ENCODE measurements at places on chromosomes 13 and 19.
A peak's percentile ranks its signal among the peaks of the same experiment; 100 is the strongest.

- DNase-seq: peak; percentile 70
These were observed 816.9 kb upstream of the SLC10A2 start for GRCh38 chr13:103883164-103883563.

DNA sequence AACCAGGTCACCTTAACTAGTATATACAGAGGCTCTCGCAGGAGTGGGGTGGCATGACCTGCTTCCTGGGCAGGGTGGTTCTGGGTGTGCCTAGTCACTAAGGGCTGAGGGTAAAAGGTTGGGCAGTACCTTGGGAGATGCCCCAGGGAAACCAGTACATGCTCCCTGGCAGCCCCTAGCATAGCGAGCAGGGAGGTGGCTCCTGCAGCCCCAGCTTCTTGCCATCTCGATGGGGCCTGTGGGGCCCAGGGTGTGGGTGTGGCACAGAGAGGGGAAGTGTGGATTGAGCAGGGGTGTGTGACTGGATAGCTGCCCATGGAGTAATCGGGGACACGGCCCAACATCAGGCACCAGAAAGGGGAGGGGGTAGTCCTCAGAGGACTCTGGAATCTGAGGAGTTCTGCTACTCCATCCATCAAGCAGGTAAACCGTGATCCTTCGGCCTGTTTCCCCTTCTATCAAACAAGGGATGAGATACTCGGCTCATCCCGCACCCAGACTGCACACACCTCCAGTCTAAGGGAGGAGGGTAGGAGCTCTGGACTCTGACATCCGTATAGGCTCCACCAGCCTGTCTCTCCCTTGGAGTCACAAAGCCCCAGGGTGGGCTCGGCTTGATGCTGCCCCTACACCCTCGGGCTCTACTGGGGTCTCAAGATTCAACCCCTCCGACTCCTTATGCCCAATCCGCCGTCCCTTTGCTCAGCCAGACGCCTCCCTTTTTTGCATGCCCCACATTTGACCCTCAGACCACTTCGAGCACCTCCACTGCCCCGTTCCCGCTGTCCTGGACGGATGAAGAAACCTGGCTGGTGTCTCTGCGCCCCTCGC lies 1.1 kb downstream of the ZBTB45 start:
- no peak for DNase-seq

- DNase-seq: peak; percentile 30
These were observed 16.4 kb downstream of the F10 start for GRCh38 chr13:113138792-113139551.

DNA sequence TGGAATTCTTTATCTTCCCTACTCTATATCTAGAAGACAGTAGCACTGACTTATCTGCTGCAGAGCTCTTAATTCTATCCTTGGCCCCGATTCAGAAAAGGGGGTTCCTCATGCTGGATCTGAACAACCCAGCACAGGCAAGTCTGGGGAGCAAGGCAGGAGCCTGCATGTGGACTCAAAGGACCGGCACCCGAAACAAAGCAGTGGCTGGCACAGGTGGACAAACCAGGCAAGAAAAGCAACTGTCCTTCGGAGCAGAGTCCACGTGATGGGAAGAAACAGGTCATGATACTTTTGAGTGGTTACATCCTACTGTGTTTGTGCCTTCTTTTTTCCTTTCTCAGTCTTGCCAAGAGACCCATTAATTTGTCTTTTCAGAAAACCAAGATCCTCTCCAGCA lies 38.3 kb downstream of the GPR42 start:
- DNase-seq: no peak

- no peak for DNase-seq
These were observed 182.4 kb downstream of the GPC6 start for GRCh38 chr13:93409001-93409400.

DNA sequence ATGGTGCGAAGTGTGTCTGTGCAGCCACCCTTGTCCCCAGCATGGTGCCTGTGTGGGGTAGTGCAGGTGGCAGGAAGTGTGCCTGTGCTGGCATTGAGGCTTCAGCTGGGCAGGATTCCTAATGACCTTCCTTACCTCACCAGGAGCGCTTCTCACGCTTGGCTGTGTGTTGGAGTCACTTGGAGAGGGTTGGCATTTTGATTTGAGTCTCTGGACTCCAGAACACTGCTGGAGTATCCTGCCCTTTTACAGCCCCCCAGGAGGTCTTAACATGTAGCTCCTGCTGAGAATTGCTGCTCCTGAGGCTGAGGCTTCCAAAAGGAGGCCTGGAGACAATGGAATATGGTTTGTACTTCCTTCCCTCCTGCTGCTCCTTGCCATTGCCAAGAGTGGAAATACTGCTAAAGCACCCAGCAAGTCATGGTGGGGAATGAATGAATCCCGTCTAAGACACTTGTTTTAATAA lies 87.1 kb downstream of the ARHGEF7 start:
- DNase-seq: no peak

DNA sequence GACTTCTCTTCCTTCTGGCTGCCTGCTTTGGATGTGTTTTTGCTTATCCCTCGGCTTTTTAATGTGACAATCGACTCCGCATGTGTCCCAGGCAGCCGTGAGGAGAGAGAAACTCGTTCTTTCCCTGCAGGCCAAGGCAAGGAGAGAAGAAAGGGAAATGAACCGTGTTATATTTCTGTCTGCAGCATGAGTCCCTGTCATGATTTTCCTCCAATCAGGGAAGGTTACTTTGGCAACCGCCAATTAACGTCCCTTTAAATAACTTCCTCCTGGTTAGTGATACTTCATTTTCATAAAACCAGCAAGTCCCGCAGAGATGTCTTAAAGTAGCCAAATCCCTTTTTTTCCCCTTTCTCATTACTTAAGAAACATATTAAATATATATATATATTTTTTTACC lies 42.6 kb downstream of the RFC3 start:
- no peak for DNase-seq

DNA sequence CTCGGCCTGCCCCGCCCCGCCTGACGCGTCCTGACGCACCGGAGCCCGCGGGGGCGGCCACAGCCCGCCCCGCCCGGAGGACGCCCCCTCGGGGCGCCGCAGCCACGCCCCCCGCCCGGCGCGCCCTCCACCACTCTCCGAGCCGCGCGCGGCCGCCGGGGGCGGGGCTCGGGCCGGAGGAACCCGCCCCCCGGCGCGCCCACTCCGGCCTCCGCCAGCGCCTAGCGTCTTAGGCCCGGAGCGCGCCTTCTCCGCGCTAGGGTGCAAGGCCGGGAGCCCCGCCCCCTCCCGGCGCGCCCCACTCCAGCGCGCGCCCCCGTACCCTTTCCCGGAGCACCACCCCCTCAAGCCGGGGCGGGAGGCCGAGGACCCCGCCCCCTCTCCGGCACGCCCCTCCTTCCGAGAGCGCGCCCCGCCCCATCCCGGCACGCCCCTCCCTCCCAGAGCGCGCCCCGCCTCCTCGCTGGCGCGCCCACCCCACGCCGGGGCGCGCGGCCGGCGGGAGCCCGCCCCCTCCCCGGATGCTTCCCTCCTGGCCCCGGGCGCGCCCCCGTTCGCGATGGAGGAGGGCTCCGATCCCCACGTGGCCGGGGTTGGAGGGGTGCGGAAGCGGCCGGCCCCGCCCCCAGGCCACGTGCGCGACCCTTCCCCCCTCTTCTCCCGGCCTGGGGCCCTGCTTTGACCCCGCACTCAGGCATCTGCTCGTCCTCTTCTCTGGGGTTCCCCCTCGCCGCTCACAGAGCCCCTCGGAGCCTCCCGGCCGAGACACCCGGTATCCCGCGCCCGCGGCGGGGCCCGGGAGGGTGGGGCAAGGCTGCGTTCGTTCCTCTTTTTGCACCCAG lies 480 bp upstream of the KLF16 start:
- peak; percentile 97 for DNase-seq

- DNase-seq: no peak
These were observed 1690.7 kb downstream of the SLITRK5 start for GRCh38 chr13:89361909-89362308.

DNA sequence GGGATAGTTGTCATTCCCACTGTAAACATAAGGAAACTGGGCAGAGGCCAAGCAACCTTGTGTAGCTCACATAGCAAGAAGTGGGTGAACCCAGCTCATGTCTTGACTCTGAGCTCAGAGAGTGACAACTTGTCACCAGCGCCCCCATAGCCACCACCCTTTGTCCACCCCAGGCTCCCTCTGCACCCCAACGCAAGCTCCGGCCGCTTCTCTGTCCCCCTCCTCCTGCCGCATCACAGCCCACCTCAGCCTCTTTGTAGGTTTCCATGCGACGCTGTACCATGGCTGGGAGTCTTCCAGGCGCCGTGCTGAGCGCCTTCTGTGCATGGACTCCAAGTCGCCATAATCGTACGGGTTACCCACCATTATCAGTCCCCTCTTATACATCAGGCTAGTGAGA lies 3.3 kb downstream of the GP6 start:
- DNase-seq: no peak

GRCh38 chr19:54806516-54806838 lies 3.1 kb downstream of the KIR2DL4 start:
- DNase-seq: no peak

DNA sequence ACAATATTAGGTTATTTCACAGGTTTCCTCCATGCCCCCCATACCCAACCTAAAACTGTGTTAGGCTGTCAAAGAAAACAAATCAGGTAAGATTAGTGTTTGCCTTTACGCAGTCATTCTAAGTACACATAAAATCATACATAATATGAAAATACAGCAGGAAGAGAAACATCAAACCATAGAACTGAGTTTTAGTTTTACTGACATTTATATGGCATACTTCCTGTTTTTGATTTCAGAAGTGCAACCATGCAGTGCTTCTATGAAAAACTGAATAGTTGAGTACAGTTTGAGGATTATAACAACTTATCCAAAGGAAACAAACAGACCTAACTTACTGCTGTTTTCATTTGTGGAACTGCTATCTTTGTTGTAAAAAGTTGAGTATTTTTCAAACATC lies 91.3 kb downstream of the KCNRG start:
- DNase-seq: no peak

GRCh38 chr13:24675806-24676570 lies 4.2 kb upstream of the ATP12A start:
- no peak for DNase-seq

- DNase-seq: peak; percentile 89
These were observed 5.2 kb upstream of the ZNF579 start for GRCh38 chr19:55585658-55586339.

GRCh38 chr13:97125810-97126738 lies 96.1 kb upstream of the MBNL2 start:
- DNase-seq: no peak

DNA sequence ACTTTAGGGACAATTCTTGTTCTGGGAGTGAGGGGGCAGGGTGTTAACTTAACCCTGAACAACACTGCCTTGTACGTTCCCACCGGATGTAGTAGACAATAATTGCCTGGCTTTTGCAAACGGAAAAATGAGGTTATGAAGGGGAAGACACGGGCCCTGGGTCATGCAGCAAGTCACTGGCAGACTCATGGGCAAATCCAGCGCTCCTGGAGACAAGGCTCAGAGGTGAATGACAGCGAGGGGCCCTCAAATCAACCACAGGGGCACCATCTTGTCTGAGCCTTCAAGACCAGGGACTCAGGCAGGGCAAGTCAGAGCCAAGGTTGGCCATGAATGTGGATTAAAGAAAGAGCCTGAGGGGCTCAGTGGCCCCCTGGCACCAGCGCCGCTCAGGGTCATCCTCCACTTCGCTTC lies 2.8 kb downstream of the RASA3 start:
- DNase-seq: no peak

DNA sequence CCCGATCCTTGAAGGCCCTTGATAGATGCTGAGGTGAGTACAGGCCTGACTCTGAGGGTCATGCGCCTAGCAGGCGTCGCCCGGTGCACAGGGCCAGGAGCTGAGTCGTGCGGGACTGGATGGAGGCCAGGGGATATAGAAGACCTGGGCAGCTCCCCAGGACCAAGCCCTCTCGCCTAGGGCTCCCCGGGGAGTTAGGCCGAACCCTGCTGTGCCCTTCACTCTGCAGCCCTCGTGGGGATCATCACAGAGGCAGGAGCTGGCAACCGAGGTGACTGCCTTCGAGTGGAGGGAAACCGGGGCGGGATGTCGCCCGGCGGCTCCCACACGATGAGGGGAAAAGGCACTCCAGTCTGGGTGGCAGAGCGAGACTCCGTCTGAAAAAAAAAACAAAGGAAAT lies 11.7 kb downstream of the CSNK1G2 start:
- no peak for DNase-seq

- peak; percentile 95 for DNase-seq
These were observed 3.8 kb upstream of the WDR18 start for GRCh38 chr19:980133-980998.

- DNase-seq: no peak
These were observed 175.5 kb upstream of the SERP2 start for GRCh38 chr13:44197791-44198770.

- DNase-seq: no peak
These were observed 21.0 kb upstream of the CBY2 start for GRCh38 chr13:45681113-45681512.

DNA sequence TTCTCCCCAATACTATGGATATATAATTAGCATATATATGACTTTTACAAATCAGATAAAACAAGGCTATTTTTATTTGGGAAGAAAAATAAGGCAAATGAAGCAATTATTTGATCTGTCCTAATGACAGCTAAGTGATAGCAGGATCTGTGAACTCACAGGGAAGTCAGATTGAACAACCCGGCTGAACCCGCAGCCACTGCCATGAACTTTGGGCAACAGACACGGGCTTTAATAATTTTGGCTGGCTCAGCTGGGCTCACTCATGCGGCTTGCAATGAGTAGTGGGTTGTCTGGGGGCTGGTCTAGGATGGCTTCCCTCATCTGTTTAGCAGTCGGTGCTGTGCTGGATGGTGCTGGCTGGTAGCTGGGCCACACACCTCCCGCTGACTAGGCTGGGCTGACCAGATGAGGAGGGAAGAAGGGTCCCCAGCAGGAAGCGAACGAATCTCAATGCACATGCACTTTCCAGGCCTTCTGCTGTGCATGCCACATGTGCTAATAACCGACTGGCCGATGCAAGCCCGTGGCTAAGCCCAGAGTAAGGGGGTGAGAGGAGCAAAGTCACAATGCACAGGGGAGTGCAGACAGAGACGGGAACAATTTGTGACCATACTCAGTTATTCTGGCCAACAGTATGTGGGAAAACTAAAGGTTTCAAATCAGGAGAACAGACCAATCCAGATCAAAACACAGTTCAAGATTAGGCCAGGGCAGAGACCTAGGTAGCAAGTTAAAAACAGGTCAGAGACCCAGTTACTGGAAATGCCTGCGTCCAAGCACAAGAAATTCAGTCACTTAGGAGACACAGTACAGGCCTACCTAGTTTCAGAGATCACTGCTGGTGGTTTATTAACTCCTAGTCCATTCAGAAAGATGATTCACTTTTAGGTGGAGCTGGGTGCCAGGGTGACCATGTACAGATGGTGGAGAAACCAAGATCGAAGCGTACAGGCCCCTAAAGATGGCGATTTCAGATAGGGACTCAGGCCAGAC lies 22.3 kb downstream of the CRYL1 start:
- DNase-seq: no peak

- DNase-seq: no peak
These were observed 88.0 kb downstream of the SLC10A2 start for GRCh38 chr13:102978168-102978567.

DNA sequence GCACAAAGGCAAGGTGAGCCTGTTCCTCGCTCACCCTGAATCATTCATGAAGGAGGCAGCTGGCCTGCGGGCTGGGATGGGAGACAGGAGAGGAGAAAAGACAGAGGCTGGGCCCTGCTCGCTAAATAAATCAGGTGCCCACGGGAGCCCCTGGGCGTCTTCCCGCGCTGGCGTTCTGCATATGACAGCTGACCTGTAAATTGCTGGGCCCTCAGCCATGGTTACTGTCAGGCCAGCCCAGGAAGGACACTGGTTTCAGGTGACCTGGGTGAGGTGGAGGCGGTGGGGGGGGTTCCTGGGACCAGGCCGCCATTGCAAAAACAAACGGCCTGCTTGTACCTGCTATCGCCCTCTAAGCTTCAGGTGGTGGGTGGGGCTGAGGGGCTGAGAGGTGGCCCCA lies 3.4 kb upstream of the PTBP1 start:
- DNase-seq: no peak
